Stimulated activated CD8-positive, alpha-beta memory T cell treated with anti-CD3 and anti-CD28 coated beads, Interleukin-7, amount 100 ng/mL, for 1 hour (primary cell): ENCODE measurements at places on chromosomes 3 and 15.
A peak's percentile ranks its signal among the peaks of the same experiment; 100 is the strongest.

GRCh38 chr15:88790486-88790885 lies 12.8 kb upstream of the ACAN start:
- DNase-seq = no peak

DNA sequence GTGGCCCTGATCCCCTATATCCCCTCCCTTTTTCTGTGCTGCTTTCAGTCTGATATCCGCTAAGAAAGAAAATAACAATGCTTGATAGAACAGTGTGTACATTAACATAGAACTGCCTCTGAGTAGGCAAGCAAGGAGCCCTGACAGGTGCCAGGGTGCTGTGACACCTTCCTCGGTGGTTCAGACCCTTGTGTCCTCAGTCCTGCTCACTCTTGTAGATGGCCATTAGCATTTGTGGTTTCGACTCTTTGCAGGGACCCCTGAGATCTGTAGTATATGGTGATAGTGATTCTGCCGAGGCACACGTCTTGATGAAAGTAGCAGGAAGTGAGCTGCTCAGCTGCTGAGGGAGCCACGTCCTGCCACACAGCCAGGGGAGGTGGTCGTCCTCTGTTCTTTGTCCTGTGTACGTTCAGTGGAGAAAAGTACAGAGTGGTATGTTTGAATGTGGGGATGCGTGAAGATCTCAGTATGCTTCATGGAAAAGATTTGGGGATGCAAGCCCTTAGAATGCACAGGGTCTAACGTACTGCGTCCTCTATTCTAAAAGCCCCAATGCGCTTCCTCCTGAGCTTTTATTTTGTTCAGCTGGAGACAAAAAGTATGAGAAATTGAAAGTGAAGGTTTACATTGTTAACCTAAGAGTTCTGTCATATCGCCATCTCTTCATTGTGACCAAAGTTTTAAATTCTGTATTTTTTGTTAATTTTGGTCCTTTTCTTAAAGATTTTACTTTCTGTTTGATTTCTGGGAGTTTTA lies 35.4 kb downstream of the PXYLP1 start:
- peak; percentile 10 for DNase-seq

GRCh38 chr3:67044955-67045354 lies 46.8 kb downstream of the KBTBD8 start:
- no peak for DNase-seq

- no peak for DNase-seq
These were observed 319.3 kb upstream of the ATP10A start for GRCh38 chr15:26182441-26182840.

DNA sequence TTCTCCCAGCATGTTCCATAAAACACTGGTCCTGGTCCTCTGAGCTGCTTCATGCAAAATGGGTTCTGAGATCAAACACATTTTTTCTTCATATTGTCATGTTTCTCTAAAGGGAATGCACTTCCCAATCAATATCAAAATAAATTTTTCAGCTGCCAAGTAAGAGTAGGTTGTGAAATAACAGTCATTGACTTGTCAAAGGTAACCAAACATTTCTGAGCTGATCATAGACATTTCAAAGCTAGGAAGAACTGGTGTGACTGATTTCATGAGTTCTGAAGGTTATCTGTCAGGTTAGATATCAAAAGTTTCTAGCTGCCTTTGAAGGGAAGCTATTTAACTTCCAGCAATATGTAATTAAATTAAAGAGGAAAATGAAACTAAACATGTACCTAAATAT lies 770.9 kb downstream of the TBL1XR1 start:
- DNase-seq = no peak

- DNase-seq = no peak
These were observed 735.1 kb upstream of the LMCD1 start for GRCh38 chr3:7766530-7766929.

GRCh38 chr3:59289831-59290230 lies 240.0 kb upstream of the CFAP20DC start:
- no peak for DNase-seq

- no peak for DNase-seq
These were observed 50.7 kb upstream of the AP4E1 start for GRCh38 chr15:50857763-50858162.

- no peak for DNase-seq
These were observed 145.2 kb downstream of the VGLL3 start for GRCh38 chr3:86845726-86846125.

- DNase-seq = no peak
These were observed 2.3 kb upstream of the TLR9 start for GRCh38 chr3:52227766-52228165.

DNA sequence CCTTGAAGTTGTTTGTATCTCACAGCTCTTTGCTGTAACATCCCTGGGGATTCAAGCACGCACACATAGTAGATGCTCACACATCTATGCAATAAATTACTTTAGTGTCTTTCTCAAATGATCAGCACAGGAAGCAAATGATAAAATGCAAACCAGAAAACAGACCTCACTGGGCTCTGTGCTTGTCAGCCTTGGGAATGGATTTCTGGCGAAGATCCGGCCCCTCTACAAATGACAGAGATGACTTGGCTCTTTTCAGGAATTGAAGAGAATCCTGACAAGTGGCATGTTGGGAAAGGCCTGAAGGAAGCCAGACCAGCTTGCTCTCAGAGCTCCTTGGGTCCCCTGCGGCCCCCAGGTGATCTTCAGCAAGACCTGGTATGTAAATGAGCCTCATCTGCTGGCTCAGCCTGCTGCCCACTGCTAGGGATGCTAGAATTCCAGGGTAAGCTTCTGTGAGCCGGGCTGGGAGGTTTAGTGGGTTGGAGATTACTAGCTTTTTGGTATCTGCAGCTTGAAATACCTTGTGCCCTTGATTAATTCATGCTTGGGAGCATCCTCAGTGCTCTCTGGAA lies 54.1 kb downstream of the LPP start:
- DNase-seq = no peak

- no peak for DNase-seq
These were observed 24.4 kb upstream of the RAB7A start for GRCh38 chr3:128701342-128702212.

DNA sequence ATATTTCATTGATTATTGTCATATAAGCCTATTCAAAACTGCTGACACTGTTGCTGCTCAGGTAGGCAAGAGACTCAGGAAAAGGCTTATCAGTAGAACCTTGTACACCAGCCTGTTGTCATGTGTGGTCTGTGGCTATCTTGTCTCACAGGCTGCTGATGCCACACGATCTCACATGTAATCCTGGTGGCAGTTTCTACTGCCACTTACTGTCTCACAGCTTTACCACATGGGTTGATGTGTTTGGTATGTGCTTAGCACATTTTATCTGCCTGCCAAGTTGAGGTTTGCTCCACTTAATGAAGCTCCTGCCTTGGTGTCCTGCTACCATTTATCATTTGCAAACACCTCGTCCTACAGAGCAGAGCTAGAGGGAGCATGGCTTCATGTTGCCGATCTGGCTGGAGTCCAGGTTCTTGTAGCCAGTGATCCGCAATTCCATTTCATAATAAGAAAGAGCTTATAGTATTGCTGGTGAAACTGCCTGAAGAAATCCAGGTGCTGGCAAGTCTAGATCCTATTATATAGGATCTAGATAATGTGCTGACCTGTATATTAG lies 637.9 kb downstream of the NLGN1 start:
- no peak for DNase-seq

GRCh38 chr3:9715764-9716437 lies 12.3 kb downstream of the CPNE9 start:
- DNase-seq = no peak

DNA sequence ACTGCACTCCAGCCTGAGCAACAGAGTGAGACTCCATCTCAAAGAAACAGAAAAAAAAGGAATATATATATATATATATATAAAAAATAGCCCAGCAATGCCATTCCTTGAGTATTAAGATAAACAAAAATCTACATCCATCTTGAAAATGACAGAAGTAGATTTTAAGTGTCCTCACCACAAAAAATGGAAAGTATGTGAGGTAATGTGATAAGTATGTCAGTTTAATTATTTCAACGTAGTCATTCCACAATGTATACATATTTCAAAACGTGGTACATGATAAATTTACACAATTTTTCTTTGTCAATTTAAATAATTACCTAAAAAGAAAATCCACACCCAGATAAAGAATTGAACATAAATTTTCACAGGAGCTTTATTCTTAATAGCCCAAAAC lies 54.9 kb downstream of the HCN4 start:
- DNase-seq = no peak

DNA sequence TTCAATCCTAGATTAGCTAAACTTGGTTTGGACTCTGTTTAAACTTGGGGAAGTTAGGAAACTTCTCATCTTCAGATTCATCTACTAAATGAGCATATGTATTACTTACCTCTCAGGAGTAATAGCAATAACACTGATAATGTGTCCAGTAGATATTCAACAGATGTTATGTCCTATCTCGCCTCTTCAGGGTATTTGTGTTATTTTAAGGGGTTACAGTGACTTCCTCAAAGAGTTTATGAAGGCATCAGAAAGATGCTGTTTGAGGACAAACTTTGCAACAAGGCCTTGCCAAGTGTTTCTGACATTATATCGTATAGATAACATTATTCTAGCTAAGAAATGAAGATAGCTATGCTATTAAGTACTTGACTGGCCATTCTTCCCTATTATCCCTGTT lies 522.3 kb downstream of the IGSF11 start:
- no peak for DNase-seq

DNA sequence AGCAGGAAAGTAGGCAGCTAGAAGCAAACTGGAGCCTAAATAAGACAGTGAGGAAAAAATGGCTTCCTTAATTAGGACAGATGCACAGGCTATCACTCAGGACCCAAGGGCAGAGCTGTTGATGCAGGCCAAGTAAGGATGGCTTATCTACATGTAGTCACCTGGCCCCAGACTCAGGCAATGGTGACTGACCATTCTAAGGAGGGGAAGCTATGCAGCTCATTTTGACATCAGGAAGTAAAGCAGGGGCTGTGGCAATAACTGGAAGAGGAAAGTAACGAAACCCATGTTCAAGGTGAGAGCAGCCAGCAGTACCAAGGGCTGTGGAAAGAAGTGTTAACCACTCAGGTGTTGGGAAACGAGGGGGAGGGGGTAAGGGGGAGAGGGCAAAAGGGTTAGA lies 16.2 kb downstream of the ACAD11 start:
- no peak for DNase-seq

DNA sequence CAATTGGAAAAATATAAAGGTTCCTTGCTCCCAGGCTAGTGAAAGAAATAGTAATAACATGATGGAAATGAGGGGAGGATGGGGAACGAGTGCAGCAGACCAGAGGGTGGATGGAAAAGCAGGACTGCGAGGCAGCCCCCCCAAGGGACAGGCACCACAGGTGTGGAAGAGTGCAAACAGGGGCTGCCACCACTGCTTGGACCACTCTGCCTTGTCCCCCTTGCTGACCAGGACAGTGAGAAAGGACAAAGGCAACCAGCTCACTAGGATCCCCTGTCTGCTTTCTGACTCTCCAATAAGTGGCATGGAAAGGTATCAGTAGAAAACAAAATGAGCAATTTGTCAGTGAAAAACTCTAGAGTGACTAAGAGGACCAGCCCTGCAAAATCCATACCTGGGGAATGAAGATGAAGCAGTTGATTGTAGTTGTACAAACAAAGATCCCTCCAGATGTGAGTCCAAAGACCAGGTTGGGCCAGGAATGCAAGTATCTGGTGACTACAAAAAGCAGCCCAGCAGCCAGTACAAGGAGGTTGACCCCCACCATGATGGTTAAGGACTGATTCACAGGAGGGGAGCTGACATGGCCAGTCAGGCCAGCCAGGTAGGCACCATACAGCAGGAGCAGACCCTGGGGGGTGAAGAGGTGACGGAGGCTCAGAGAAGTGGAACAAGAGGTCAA lies 86.6 kb upstream of the GSK3B start:
- no peak for DNase-seq

DNA sequence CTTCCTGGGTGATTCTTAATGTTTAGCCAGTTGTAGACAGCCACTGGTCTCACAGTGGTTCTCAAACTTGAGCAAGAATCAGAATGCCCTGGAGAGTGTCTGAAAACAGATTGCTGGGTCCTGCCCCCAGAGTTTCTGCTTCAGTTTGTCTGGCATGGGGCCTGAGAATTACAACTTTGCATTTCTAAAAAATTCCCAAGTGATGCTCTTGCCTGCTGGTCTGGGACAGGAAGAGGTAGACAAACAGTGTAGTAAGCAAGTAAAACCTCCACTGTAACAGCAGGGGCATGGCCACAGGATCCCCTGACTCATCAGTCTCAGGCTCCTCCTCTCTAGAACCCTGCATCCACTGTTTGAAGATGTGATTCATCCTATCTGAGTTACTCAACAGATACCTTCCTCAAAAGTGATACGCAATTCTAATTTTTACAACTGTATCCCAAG lies 36.5 kb downstream of the DZIP1L start:
- no peak for DNase-seq

- DNase-seq = no peak
These were observed 37.0 kb upstream of the SCN10A start for GRCh38 chr3:38853011-38853410.

DNA sequence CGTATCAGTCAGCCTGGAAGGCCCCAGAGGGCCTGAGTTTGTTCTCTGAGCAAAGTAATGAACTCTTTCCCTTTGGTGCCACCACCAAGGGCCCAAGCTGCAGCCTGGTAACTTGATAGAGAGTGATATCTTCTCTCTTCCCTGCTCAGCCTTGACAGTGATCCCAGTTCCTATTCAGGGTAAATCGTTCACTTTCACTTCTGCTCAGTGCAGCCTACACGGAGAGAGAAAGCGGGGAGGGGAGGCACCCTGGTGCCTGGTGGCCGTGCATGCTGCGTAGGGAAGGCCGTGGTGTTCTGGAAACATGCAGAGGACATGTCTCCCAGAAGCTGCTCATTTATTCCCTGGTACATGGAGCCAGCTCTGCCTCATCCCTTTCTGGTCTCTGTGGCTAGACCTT lies 54.9 kb downstream of the KIF9 start:
- DNase-seq = no peak
